Activated T-helper 1 cell treated with anti-CD3 and anti-CD28 coated beads, Interleukin-2, amount 50 U/mL, for 16 hours (primary cell): ENCODE measurements at places on chromosomes 7 and 10.

- no peak for DNase-seq
Observed at GRCh38 chr10:79552143-79552542, 8.1 kb downstream of the SFTPA2 start.

- no peak for DNase-seq
Observed at GRCh38 chr7:119556436-119556835, 716.5 kb upstream of the KCND2 start.

DNA sequence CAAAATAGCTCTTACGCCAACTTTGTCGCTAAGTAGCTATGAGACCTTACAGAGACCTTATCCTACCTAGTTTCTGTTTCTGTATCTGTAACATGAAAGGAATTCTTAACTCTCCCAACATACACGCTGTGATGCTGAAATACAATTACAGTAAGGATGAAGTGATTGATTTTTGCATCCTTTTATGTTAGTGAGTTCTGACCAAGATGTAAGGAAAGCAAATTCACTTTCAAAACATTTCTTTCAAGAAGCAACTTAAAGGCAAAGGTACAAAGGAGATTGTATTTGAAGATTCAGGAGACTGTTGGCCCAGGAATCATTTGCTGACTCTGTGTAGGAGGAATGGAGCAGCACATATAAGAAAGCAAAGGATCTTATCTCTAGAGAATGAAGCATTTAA, 7.1 kb upstream of the ANK3 start:
- DNase-seq = no peak

DNA sequence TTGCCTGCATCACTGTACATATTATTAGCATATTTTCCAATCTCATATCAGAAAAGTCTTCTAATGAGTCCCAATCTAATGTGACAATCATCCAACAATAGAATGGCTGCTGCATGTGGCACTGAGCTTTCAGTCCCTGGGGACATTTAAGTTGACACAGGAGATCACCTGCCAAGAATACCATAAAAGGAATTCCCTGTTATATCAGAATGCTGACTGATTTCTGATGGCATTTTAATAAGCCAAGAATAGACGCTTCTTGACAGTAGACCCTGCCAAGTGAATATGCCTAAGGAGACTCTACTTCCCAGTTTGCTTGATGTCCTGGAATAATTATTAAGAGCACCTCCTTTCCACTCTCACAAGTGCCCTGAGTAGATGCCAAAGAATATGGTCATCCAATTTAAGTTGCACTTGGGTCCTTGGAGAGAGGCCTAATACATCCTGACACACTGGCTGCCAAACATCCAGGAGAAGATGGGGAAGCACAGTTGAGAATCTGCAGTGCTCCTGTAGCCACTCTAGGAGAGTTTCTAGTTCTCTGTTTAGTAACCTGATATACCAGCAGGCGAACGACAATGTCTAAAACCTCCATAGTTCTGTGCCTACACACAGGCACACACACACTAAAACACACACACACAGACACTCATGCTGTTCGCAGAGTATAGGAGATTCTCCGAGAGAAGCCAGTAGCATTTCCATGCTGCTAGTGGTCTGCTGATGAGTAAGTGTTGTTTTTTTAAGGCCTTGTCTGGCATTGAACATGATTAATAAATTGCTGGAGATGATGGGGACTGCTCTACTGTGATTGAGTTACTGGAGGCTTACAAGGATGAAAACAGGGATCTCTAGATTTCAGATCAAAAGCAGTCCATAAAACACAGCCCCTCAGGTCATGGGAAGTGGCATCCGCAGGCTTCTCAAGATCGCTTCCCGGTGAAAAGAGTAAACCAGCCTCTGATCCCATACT, 369.6 kb downstream of the KCNMA1 start:
- no peak for DNase-seq
